ENCODE measurements at places on chromosomes 13 and 19.

DNA sequence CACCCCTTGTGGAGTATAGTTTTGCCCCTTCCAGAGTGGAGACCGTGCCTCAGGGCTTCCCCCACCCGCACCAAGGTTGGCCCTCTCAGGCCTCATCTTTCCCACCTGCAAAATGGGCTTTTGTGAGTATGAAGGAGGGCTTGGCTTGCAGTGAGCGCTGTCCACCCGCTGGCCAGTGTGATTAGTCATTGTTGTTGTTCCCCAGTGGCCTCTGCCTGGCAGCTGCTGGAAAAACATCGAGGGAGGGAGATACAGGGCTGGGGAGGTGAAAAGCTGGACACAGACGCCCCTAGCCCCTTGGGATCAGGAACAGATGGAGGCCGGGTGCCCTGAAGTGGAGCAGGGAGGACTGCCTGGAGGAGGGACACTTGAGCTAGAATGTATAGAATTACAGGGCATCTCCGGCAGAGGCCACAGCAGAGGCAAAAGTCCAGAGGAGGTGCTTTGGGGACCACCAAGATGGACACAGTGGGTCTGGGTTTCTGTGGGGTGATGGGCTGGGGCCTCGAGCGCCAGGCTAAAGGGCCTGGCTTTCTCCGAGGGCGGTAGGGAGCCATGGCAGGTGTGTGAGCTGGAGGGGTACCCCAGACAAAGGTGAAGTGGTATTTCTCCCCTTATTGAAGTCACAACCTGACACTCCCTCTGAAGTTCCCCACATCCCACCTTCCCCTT, 3.9 kb upstream of the IL12RB1 start:
- DNase-seq: no peak

DNA sequence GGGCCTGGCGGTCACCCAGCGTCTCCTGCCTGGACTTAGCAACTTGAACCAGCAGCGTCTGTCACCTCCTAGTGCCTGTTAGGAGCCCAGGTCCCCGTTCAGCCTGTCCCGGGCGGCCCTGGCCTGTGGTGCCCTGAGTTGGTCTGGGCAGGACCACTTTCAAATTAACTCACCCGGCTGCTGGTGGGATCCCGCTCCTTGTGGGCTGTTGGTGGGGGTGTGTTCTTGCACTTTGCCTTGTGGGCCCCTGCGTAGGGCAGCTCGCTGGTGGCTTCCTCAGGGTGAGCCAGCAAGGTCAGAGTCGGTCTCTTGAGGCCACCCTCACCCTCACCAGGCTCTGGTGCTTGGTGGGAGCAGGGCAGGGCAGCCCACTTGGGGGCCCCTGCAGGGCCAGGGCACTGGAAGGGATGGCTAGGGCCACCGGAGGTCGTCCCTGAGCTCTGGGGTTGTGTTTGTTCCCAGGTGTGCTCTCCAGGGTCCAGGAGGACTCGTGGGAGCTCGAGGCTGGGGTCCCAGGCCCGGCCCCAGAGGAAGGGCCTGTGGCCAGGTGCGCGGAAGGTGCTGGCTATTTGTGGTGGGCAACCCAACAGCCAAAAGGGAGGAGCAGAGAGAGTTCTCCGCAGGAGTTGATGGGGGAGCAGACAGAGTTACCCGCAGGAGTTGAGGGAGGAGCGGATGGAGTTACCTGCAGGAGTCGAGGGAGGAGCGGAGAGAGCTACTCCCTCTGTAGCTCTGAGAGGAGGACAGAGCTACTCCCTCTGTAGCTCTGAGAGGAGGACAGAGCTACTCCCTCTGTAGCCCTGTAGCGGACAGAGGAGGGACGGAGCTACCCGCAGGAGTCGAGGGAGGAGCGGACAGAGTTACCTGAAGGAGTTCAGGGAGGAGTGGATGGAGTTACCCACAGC, 16.9 kb downstream of the TFDP1 start:
- DNase-seq: no peak

DNA sequence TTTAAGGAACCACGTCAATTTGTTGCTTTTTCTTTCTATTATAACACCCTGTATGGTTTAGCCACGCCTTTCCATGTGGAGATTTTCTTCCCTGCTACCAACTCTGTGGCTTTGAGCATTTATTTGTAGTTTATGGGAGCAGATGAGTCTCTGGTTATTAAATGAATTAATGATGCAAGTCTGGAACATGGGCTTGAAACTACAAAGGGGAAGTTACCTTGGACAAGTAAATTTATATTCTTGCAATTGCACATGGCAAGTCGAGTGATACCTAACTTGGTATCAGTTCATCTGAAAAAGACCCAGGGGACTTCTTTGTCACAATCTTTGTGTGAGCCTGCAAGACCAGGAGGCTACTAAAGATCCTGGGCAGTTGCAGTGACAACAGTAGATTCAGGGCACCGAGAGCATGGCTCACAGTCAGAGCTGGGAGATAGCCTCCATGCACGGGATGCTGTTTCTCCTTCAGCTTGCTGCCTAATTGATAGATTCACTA, 24.4 kb downstream of the B3GLCT start:
- DNase-seq: no peak

- no peak for DNase-seq
Observed at GRCh38 chr19:13700621-13701020, 63.7 kb upstream of the MRI1 start.

DNA sequence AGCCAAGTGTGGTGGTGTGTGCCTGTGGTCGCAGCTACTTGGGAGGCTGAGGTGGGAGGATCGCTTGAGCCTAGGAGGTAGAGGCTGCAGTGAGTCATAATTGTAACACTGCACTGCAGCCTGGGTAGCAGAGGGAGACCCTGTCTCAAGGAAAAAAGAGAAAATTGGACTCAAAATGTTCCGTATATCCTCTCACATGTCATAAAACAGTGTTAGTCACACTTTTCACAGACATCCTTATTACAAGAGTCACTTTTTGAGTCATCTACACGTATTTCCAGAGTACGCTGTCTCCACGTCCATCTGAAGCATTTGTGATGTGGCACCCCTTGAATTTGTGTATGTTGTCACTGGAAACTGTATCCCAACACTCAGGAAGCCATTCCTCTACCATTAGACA, 133.0 kb downstream of the SIPA1L3 start:
- DNase-seq: no peak

DNA sequence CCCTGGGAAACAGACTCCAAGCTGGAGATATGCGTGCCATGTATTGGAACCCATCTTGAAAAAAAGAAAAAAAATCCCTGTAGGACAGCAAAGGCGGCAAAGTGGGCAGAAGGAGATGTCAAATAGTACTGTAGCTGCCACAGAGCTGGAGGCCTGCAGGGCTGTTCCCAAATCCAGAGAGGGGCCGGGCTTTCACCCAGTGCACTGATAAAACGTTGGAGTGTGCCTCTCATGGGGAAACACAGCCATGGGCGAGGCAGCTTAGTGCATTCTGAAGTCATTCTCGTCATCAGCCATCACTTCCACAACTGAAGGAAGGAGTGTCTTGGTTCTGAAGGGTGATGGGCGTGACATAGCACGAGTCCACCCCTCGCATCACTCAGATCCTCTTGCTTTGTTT, 4.8 kb downstream of the SGCG start:
- DNase-seq: no peak

DNA sequence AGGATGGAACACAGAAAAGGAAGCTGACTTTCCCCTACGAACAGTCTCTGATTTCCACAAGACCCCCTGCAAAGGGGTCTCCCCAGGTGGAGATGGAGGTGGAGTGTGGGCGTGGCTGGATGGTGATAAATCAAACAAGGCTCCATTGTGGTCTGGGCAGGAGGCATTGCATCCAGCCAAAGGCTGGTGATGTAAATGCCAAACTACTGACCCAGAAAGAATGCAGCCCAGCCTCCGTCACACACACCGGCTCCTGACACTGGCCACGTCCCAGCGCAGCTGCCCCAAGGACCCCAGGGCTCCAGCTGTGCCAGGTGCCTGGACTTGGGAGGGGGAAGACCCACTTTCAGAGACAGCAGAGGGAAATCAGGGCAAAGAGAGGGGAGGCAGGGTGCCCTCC, 6.3 kb downstream of the SLC7A1 start:
- DNase-seq: no peak

GRCh38 chr13:80931766-80932165, 590.8 kb upstream of the SPRY2 start:
- no peak for DNase-seq

DNA sequence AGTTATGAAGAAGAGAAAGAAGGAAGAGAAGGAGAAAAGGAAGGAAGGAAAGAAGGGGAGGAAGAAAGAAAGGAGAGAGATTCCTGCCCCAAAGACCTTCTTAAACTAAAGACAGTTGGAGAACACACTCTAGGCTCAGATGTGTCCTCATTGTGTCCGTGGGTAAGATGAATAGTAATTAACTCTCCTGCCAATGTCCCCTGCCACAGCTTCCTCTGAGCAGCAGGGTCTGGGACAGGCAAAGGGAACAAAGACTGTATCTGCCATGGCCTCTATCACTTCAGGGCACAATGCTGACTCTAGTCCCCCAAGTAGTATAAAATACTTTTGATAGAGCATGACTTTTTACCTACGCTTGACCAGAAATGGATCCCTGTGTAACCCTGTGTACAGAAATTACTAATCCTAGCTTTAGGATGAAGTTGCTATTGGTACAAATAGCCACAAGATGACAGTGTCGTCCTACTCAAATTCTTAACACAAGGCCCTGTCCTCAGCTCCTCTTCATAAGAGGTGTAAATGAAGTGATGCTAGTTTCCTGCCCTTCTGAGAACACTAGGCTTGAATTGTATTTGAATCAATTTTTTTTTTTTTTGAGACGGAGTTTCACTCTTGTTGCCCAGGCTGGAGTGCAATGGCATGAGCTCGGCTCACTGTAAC, 186.2 kb upstream of the GPR12 start:
- no peak for DNase-seq

DNA sequence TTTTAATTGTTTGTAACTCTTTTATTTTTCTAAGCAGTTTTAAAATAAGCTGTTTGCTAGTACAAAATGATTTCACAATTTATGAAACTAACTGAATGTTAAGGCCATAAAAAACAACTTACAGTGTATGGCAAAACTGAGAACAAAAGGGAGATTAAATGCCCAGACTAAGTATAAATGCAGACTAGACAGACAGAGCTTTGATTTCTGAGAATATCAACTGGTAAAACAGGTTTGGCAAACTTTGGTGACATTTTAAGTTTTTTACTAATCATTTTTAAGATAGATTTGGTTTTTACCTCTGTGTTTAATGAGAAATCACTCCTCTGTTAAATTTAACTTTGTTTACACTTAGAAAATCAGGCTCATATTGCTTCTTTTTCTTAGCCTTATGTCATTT, 127.5 kb upstream of the KLF5 start:
- DNase-seq: no peak

DNA sequence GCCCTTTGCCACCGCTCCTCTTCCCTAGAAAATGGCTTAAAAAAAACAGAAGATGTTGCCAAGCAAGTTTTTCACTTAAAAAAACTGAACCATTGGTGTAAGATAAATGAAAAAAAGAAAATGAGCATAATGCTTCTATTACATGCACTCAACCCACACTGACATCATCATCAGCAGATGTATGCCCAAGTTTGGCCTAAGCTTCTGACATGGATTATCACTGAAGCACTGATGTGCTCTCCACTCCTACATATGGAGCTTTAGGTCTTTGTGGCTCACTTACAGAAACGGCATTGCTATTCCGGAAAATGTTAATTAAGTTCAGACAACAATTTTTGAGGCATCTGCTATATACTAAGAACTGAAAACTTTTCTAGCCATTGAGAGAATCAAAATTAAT, 8.0 kb downstream of the RXFP2 start:
- no peak for DNase-seq

- DNase-seq: no peak
Observed at GRCh38 chr13:113837560-113838355, 26.1 kb downstream of the GAS6 start.

GRCh38 chr19:18249834-18250233, 23.6 kb upstream of the PDE4C start:
- no peak for DNase-seq

DNA sequence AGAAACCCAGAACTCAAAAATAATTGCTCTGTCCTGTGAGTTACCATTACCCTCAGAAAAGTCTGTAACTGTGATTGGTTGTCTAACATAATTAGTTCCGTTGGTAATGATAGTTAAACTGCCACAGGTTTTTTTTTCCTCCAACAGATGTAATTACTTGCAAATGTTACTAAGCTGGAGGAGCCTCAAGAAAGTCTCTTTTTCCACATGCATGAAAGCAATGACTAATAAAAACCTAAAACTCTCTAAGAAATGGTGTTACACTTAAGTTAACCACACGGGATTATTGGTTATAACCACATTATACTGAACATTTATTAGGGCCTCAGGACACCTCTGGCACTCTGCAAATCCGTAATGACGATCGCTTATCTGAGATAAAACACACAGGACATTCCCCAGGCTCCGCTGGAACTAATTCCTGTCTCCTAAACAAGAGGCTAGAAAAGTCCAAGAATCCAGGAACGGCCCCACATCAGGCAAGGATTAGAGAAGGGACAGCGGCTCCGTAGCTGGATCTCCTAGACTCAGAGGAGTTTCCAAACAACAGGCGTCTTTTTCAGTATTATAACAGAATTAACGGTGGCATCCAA, 753 bp downstream of the ZNF235 start:
- DNase-seq: no peak

DNA sequence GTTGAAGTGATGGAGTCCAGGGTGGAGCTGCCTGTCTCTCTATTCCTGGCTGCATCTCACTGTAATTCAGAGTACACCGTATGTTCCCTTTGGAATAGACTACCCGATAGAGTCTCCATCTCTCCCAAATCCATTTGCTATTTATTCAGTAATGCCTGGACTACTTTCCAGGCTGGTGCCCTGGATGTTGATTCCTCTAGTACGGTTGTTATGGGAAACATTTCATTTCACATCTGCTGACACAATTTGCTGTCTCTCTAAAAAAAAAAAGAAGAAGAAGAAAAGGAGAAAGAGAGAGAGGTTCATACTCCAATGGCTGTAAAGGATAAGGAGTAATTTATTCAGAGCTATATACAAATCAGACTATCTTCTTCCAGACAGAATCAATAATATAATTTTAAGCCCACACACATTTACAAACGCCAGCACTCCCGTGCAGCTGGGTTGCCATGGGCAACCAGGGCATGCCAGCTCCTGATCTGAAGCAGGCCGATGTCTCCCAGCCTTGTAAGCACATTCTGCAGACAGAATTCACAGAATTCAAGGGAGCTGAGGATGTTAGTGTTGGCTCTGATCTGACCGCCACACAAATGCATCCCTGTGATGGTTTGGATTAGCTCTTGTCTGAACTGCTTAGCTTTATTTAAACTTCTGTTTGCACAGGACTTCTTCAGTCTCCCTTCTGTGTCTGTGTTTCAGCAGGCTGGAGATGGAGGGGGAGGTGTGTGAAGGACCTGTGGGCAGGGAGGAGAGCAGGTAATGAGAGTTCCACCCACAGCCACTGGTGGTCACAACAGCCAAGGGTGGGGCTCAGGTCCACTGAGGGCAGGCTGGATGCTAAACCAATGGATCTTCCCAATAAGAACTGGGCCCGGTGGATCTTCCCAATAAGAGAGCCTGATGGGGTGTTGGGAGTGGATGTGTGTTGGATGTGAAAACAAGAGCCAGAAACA, 66.0 kb downstream of the TEX26 start:
- no peak for DNase-seq

DNA sequence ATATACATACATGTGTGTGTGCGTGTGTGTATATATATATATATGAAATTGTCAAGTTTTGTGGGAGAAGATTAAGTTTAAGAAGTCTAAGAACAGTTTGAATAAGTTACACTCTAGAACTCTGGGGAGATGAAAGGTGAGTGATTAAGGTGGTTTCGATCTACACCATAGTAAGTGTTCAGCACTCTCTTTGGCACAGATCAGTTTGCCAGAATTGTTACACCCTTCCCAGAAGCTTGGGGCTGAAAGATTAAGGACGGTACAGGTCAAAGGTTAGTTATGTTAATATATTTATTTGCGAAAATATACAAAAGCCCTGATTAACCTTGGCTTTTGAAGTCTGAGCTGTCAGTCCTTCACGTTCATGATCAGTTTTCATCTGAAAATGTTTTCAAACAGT, 309.1 kb downstream of the KLF5 start:
- DNase-seq: no peak

Data from CD4-positive, alpha-beta T cell treated with Interleukin-4 for 1 hour (primary cell).